ENCODE measurements at places on chromosomes 2 and 18.

- no peak for DNase-seq
Measured at GRCh38 chr2:239893236-239893515, 132.0 kb downstream of the NDUFA10 start.

GRCh38 chr2:120564213-120565094 is 171.2 kb upstream of the GLI2 start:
- no peak for DNase-seq

- DNase-seq, result no peak
Measured at GRCh38 chr2:138712212-138712979, 67.8 kb downstream of the NXPH2 start.

DNA sequence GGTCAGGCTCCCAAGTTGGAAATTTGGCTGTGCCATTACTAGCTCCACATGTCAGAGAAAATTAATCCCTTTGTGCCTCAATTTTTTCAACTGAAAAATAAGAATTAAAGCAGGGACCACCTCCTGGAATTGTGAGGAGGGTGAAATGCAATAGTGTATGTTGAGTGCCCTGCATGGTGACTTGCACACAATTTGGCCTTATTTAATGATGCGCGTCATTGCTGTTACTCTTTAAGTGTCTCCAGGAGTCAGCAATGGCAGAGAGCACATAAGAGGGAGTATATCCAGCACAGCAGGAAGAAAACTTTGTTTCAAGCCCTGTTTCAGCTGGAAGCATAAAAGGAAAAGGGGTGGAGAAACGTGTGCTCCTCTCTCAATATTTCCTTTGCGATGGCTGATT is 215.8 kb downstream of the ALK start:
- DNase-seq, result no peak

DNA sequence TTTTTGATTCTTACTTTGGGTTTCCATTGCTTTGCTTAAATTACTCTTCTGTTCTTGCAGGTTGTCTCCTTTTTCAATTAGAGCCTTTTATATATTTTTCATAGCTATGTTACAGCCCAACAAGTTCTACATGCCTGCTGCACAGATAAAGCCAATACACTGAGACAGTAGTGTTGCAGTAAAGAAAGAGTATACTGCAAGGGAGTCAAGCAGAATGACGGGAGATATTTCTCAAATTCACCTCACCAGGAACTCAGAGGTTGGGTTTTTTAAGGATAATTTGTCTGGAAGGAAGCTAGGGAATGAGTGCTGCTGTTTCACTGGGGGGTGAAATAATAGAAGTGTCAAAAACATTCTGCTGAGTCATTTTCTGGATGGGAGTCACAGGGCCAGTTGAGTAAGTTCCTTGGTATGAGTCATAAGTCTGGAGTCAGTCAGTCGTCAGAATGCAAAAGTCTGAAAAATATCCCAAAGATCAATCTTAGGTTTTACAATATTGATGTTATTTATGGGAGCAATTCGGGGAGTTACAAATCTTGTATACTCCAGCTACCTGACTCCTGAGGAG is 193.0 kb upstream of the RGPD4 start:
- DNase-seq, result no peak

- DNase-seq, result no peak
Measured at GRCh38 chr2:238895361-238895882, 47.5 kb downstream of the TWIST2 start.

GRCh38 chr2:654896-655295 is 22.3 kb downstream of the TMEM18 start:
- no peak for DNase-seq

GRCh38 chr2:168589236-168590211 is 133.5 kb downstream of the CERS6 start:
- DNase-seq, result no peak

GRCh38 chr2:67576226-67576625 is 179.1 kb downstream of the ETAA1 start:
- no peak for DNase-seq

GRCh38 chr2:232588680-232589585 is 38.4 kb downstream of the EIF4E2 start:
- DNase-seq, result peak; percentile 79

Data from Ammon's horn (tissue), 1 donor.